Heart left ventricle (tissue), 16 donors: ENCODE measurements at places on chromosomes 2 and 18. TPM values are rescaled to one million over a fixed set of nuclear protein-coding genes. Genes with fewer than 3 reads are reported as not detected.

DCAF17 gene
- 2.2 TPM for polyA plus RNA-seq

ANKRD30B gene
- not detected for polyA plus RNA-seq

PROKR1 gene
- polyA plus RNA-seq = 0.08 TPM

CLHC1 gene
- 2.6 TPM for polyA plus RNA-seq

TRPM8 gene
- polyA plus RNA-seq = not detected

PRKAG3 gene
- polyA plus RNA-seq = not detected

CRYGC gene
- polyA plus RNA-seq = not detected

CCDC142 gene
- 5.8 TPM for polyA plus RNA-seq

HOXD9 gene
- not detected for polyA plus RNA-seq

GPN1 gene
- 10.1 TPM for polyA plus RNA-seq

HOXD13 gene
- polyA plus RNA-seq = not detected

PLEK gene
- polyA plus RNA-seq = 1.4 TPM

AFF3 gene
- polyA plus RNA-seq = 1.3 TPM

SLC5A7 gene
- polyA plus RNA-seq = not detected

EVX2 gene
- polyA plus RNA-seq = not detected

XIRP2 gene
- polyA plus RNA-seq = 844 TPM

LGALSL gene
- 5.6 TPM for polyA plus RNA-seq

GAL3ST2 gene
- not detected for polyA plus RNA-seq

ATP5F1A gene
- polyA plus RNA-seq = 926 TPM

TOGARAM2 gene
- polyA plus RNA-seq = 5.5 TPM

LRATD1 gene
- 0.10 TPM for polyA plus RNA-seq

SCN1A gene
- polyA plus RNA-seq = not detected
